ENCODE measurements at places on chromosomes 5 and 9.

- DNase-seq = no peak
These were observed 243.6 kb downstream of the PRELID2 start for GRCh38 chr5:145591578-145591977.

DNA sequence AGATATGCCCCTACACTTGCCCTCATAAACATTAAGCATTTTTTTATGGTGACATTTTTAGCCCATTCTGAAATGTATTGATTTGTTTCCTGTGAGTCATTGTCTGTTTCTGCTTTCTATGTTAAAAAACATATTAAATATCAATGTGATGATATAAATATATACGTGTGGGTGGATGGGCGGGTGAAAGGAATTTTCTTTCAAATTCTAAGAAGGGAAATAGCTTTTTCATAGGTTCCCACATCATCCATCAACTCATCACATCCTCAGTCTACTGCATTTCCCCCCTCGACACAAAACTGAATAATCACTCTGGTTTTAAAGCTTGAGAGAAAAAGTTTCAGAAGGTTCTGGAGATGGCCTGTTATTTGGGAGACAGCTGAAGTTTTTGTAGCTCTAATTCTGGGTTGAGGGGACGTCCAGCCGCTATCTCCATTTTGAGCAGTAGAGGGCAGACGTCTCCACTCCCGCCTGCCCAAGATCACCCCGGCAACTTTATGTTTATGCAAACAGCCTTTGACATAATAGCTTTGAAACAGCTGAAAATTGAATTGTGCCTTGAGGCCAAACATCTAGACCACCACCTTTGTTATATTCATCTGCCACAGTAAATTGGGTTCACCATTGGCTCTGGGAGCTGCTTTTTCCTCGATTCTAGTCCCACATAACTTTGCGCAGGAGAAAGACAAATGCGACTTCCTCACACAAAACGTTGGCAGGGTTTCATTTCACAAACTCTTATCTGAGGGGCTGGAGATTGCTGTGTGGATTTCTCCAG is 216.2 kb upstream of the CLINT1 start:
- DNase-seq = peak; percentile 8

- no peak for DNase-seq
These were observed 112.6 kb upstream of the CPEB4 start for GRCh38 chr5:173775261-173776197.

DNA sequence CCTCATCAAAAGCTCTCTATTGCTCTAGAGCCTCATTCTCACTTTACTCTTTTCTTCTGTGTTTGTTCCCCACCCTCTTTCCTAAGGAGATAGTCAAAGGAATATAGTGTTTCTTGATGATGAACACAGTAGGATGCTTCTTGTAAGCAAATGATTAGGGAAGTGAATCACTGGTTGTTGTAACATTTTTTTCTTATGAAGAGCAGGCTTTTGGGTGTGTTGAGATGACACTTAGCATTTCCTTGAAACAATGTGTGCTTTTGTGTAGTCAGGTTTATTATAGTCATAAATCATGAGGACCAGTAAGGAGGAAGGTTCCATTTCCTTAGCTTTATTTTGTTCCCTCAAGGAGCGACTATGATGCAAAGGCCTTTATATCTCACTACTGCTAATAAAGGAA is 1991.3 kb upstream of the C9orf72 start:
- DNase-seq = no peak

DNA sequence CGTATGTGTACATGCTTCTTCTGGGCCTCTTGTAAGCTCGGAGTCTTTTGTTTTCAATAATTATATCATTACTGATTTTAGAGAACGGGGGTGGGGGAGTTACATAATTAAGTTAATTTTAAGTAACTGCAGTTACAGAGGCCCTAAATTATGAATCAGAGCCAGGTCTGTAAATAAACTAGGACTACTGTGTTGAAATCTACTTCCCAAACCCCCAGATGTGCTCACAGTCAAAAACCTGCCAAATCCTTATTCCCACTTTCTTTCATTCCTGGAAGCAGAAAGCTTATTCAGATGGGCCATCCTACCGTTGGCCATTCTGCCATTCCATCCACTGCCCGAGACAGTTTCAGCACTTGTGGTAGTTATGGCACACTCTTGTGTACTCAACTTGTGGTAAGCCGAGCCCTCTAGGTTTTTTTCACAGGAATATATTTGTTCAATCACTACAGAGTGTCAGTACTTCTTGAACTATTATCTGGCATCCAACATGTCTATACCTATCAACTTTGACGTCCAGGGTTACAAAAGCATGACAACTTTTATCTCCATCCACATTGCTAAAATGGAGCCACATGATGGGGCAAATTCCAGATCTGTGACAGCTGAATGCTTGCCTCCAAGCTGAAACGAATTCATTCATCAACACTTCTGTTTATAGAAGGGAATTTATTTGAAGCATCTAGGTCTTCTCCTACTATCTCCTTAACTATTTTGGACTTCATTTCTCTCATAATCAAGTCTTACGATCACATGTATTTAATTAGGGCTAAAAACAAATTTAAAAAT is 37.8 kb downstream of the GLRX start:
- no peak for DNase-seq

All from activated effector memory CD4-positive, alpha-beta T cell treated with Interleukin-2 at 50 U/mL for 16 hours (primary cell).